MM.1S (cell line): ENCODE measurements at places on chromosomes 11 and 22.

DNA sequence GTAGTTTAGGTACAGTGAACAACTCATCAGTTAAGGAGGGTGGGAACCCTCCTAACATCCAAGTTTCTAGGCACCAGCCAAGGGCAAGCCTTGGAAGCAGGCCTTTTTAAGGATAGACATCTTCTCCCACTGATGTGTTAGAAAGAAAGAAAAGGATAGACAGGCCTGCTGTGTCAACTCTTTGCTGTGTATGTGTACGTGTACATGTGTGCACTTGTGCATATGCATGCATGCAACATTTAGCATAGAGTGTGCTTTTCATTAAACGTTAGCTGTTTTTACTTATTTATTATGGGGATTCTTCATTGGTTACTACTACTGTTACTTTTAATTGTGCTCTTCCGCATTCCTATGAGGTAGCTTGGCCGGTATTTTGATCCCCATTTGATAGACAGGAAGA lies 36.1 kb downstream of the RNF169 start:
- H3K36me3 ChIP-seq: peaks cover under 1% of the 10 kb centered on the region; the same call in 1 of the 2 replicates
- H3K27ac ChIP-seq: no peak overlapping the region
- no peak for DNase-seq
- H3K27me3 ChIP-seq: no peaks in the 10 kb centered on the region
- no peak overlapping the region for H3K4me3 ChIP-seq
- H3K4me1 ChIP-seq: peaks cover 28% of the 10 kb centered on the region

DNA sequence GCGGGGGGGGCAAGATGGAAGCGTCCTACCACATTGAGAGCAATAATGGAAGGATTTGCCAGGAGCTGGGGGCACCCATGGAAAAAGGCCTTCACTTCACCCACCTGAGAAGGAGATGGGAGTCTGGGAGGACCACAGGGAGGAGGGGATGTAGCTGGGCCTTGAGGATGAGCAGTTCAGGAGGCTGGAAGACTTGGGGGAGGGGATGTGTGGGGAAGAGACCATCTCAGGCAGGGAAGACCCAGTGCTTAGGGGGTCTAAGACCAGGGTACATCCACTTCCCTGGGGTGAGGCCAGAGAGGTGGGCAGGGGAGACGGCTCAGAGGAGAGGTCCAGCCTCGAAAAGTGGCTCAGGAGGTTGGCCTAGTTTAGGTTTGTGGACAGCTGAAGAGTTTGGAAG lies 71.3 kb upstream of the TCF20 start:
- no peak overlapping the region for H3K27ac ChIP-seq
- no peaks in the 10 kb centered on the region for H3K36me3 ChIP-seq
- no peaks in the 10 kb centered on the region for H3K4me1 ChIP-seq
- H3K27me3 ChIP-seq: peaks cover 78% of the 10 kb centered on the region
- DNase-seq: no peak

DNA sequence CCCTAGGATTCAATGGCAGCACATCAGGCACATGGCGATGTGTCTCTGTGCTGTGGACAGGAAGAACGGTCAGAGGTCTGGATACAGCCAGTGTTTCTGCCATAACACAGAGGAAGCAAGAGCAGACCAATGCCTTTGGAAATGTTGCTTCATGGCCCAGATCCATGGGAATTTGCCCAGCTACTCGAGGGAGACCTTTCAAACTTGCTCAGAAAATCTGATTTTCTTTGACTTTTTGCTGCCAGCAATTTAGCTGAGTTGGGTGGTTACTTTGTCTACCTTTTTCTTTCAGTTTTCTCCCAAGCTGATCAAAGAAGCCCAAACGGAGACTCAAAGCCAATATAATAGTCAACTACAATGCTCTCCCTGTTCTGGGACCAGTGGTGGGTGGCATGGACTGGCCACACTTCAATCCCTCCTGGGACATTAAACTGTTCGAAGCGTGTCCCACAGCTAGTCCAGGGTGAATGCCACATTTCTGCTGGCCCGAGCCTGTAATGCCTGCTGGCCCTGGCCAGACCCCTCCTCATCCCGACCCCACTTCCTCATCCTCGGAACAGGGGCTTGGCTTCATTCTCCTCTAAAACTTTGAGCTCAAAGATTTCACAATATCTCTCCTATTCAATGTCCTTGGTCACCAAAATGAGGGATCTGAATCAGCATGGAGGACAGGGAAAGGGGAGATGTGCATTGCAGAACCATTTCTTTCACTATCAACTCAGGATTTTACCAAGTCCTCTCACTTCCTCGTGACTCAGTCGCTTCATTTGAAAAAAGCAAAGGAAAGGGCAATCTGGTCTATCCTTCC lies 93.3 kb downstream of the ABTB2 start:
- no peaks in the 10 kb centered on the region for H3K27me3 ChIP-seq
- DNase-seq: no peak
- no peaks in the 10 kb centered on the region for H3K4me1 ChIP-seq
- H3K4me3 ChIP-seq: no peak overlapping the region
- no peaks in the 10 kb centered on the region for H3K36me3 ChIP-seq
- H3K27ac ChIP-seq: no peak overlapping the region

DNA sequence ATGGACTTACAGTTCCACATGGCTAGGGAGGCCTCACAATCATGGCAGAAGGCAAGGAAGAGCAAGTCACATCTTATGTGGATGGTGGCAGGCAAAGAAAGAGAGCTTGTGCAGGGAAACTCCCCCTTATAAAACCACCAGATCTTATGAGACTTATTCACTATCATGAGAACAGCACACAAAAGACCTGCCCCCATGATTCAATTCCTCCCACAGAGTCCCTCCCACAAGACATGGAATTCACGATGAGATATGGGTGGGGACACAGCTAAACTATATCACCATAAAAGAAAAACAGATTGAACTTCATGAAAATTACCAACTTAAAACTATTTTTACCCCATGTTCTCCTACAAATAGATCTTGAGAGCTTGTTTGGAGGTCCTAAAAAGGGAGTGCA lies 19.6 kb downstream of the ENTHD1 start:
- H3K4me3 ChIP-seq: no peak overlapping the region
- DNase-seq: no peak
- H3K27me3 ChIP-seq: no peaks in the 10 kb centered on the region
- H3K4me1 ChIP-seq: no peaks in the 10 kb centered on the region
- no peak overlapping the region for H3K27ac ChIP-seq

- DNase-seq: no peak
- no peak overlapping the region for H3K4me3 ChIP-seq
- H3K36me3 ChIP-seq: no peaks in the 10 kb centered on the region
- H3K27ac ChIP-seq: no peak overlapping the region
- H3K27me3 ChIP-seq: no peaks in the 10 kb centered on the region
Observed at GRCh38 chr22:19579115-19579811, 55.1 kb upstream of the CLDN5 start.

- no peak overlapping the region for H3K4me3 ChIP-seq
- H3K27me3 ChIP-seq: peaks cover 40% of the 10 kb centered on the region
- no peaks in the 10 kb centered on the region for H3K36me3 ChIP-seq
Observed at GRCh38 chr11:114063149-114063828, 3.8 kb downstream of the ZBTB16 start.

GRCh38 chr11:100785148-100785983 lies 98.3 kb downstream of the ARHGAP42 start:
- H3K4me3 ChIP-seq: no peak overlapping the region
- no peak overlapping the region for H3K27ac ChIP-seq
- DNase-seq: no peak
- no peaks in the 10 kb centered on the region for H3K4me1 ChIP-seq

DNA sequence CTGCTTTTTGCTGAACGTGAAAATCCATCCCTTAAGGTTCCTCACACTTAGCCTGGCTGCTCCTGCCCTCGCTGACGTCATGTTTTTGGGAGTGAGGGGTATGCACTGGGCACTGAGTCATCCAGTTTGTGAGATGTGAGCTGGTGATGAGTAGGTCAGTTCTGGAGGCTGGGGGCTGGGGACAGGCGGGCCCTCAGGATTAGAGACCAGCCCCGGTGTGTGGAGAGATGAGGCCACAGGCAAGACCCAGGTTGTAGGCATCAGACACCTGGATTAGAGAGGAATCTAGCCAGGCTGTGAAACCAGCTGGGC lies 9.2 kb downstream of the KCNC1 start:
- no peak for DNase-seq
- H3K4me1 ChIP-seq: no peaks in the 10 kb centered on the region
- no peak overlapping the region for H3K4me3 ChIP-seq
- no peak overlapping the region for H3K27ac ChIP-seq

DNA sequence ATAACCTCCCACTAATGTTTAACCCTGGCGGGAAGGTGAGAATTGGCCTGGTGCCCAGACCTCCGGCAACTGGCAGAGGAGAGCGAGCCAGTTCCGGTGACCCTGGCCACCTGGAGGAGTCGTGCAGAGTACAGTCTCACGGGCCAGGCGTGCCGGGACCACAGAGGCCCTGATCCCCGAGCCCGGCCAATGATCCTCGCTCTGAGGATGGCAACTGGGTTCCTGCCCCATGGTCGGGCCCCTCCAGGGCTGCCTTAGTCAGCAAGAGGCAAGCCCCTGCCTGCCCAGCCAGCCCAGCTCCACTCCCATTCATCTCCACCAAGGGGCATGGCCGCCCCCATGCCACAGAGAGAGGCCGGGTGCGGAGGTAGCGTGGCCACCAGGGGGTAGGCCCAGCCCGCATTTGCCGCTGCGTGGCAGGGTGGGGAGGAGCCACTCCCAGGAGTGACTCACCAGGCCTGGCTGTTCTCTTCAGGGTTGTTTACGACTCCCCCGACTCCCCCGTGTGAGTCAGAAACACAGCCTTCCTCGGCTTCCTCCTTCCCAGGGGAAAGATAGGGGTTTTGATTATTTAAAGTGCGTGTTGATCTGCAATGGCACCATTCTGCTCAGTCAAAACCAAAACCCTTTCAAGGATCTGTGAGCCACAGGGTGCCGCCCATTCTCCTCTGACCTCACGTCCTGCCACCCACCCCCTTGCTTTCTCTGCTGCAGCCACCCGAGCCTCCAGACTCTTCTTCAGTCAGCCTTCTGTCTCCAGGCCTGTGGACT lies at the start of gene SLC25A45:
TSS of gene SLC25A45 (minus strand) at position 614 of the 771 bp plus-strand sequence. CDS start 695 bp downstream, outside the sequence.
- H3K4me3 ChIP-seq: peak within 1 kb of the TSS; percentile 59
- no peaks in the 10 kb centered on the region for H3K36me3 ChIP-seq
- H3K27ac ChIP-seq: peak within 1 kb of the TSS; percentile 91
- H3K4me1 ChIP-seq: peaks cover 12% of the 10 kb centered on the region

- no peak for DNase-seq
- no peaks in the 10 kb centered on the region for H3K27me3 ChIP-seq
- no peaks in the 10 kb centered on the region for H3K36me3 ChIP-seq
- H3K4me3 ChIP-seq: no peak overlapping the region
Observed at GRCh38 chr11:47366020-47366490, 12.3 kb downstream of the SPI1 start.

DNA sequence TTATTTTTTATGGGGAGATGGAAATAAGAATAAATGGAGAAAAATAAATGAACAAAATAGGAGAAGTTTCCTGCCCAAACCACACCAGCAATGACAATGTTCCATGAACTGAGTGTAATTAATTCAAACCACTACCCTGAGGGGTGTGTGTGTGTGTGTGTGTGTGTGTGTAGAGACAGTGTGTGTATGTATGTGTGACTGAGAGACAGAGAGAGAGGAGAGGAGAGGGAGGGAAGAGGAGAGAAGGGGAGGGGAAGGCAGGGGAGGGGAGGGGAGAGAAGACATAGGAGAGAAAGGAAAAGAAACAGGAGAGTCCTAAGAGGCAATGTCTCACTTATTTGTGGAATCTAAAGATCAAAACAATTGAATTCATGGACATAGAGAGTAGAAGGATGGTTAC lies 65.0 kb upstream of the POU2AF1 start:
- 0 out of 2 replicates have a peak overlapping the region, but pooled peaks have one; percentile 5 for H3K27ac ChIP-seq
- no peaks in the 10 kb centered on the region for H3K36me3 ChIP-seq

GRCh38 chr22:46542011-46542985 lies 4.9 kb upstream of the CELSR1 start:
- H3K4me3 ChIP-seq: no peak overlapping the region
- DNase-seq: peak; percentile 73
- H3K36me3 ChIP-seq: no peaks in the 10 kb centered on the region
- 0 out of 2 replicates have a peak, but pooled peaks cover 3% of the 10 kb centered on the region for H3K4me1 ChIP-seq
- H3K27me3 ChIP-seq: peaks cover 21% of the 10 kb centered on the region

DNA sequence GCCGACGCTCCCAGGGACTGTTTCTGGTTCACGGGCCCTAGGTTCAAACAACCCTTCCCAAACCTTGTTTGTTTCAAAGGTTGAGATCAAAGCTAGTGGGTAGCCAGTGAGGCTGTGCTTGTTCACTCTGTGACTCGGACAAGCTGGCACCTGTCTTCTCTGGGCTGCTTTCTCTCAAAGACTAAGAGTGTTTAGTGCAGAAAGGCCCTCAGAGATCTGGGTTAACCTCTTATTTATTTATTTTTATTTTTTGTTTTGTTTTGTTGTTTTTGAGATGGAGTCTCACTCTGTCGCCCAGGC lies 13.0 kb upstream of the MALAT1 start:
- no peak overlapping the region for H3K4me3 ChIP-seq
- H3K27me3 ChIP-seq: no peaks in the 10 kb centered on the region
- no peaks in the 10 kb centered on the region for H3K36me3 ChIP-seq
- peaks cover 26% of the 10 kb centered on the region for H3K4me1 ChIP-seq
- H3K27ac ChIP-seq: no peak overlapping the region

- peaks cover 28% of the 10 kb centered on the region for H3K4me1 ChIP-seq
- no peak overlapping the region for H3K27ac ChIP-seq
- peak; percentile 84 for DNase-seq
- H3K36me3 ChIP-seq: no peaks in the 10 kb centered on the region
- H3K4me3 ChIP-seq: no peak overlapping the region
- H3K27me3 ChIP-seq: no peaks in the 10 kb centered on the region
Observed at GRCh38 chr22:22959147-22959827, 71.7 kb downstream of the IGLL5 start.

DNA sequence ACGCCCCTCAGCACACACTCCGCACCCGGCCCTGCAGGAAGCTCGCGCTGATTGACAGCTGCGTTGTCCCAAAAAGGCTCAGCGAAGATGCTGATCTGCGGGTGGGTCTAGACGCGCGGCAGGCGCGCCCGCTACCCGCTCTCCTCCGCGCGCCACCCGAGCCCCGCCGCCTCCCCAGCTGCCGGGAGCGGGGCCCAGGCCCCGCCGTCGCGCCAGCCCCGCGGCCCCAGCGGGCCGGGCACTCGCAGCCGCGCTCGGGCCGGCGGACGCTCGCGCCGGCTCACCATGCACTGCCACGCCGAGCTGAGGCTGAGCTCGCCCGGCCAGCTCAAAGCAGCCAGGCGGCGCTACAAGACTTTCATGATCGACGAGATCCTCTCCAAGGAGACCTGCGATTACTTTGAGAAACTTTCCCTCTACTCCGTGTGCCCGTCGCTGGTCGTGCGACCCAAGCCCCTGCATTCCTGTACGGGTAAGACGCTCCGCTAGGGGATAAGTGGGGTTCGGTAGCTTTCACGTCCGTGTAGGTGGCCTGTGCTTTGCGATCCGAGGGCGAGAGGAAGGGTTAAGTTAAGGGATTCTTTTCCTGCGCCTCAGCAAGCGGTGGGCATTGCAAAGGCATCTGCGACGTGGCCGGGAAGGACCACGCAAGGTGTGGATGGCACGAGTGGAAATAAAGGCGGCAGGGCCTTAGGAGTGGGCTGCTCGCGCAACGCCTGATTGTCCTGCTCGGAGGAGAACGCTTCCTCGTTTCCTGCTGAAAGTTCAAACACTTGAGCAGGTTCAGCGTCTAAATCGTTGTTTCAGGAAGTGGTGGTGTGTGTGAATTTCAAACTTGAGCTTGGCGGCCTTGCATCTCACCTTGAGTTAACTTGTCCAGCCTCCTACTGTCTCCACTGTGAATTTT lies at the start of gene BARX2:
TSS of gene BARX2 (plus strand) at position 98 of the 907 bp plus-strand sequence. CDS start at position 286, 188 bp downstream.
- no peaks in the 10 kb centered on the region for H3K27me3 ChIP-seq
- H3K27ac ChIP-seq: peak within 1 kb of the TSS; percentile 98
- peak; percentile 79 for DNase-seq
- 0 out of 2 replicates have a peak, but pooled peaks cover 6% of the 10 kb centered on the region for H3K36me3 ChIP-seq

GRCh38 chr11:111330234-111330893 lies 32.0 kb downstream of the POU2AF3 start:
- no peaks in the 10 kb centered on the region for H3K27me3 ChIP-seq
- H3K4me1 ChIP-seq: no peaks in the 10 kb centered on the region
- no peak overlapping the region for H3K27ac ChIP-seq
- H3K4me3 ChIP-seq: no peak overlapping the region
